ENCODE measurements at places on chromosomes 16 and 17. TPM values are rescaled to one million over a fixed set of nuclear protein-coding genes. Genes with fewer than 3 reads are reported as not detected.

The TBC1D28 gene
- total RNA-seq, result not detected

The PLXDC1 gene
- total RNA-seq, result 0.22 TPM

The USP7 gene
- 90.3 TPM for total RNA-seq

The GLP2R gene
- total RNA-seq, result 0.66 TPM

The PPM1E gene
- 0.22 TPM for total RNA-seq

Measured in placental pericyte (primary cell).